H7 (cell line): ENCODE measurements at places on chromosomes 6 and 20.
A peak's percentile ranks its signal among the peaks of the same experiment; 100 is the strongest.

DNA sequence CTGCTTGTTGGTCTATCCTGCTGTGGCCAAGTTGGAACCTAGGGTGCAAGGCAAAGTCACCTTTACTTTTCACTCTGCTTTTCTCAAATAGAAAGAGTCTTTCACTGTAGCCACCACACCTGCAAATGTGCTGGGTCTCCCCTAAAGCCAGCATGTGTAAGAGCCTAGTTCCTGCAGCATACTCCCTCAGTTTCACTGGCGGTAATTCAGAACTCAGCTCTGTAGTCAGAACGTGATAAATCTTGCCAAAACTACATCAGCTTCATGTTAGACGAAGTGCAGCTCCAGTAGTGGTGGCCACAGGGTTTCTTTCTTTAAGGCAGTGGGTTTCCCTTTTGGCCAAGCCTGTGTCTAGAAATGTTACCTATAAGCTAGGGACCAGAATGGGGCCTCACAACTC is 72.0 kb upstream of the HMGCLL1 start:
- DNase-seq: no peak

GRCh38 chr20:41654884-41655283 is 36.7 kb upstream of the CHD6 start:
- DNase-seq: peak; percentile 30

DNA sequence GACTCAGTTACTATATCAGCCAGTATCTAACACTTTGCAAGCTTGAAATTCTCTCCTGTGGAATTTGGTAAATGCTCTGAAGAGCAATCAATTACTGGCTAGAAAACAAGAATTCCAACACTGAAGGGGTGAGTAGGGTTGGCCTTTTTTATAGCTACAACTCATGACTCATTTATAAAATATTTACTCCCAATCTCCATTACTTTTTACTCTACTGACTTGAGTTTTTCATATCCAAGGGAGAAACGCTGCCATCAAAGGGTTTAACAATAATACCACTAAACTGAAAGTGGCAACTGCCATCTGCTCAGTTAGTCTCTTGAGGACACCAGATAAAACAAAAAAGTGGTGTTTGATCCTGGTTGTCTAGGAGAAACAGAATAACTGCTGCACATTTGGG is 203.1 kb downstream of the UBE3D start:
- no peak for DNase-seq

- no peak for DNase-seq
These were observed 204.2 kb upstream of the PTCHD4 start for GRCh38 chr6:48315051-48315719.
